ENCODE measurements at places on chromosomes 1 and 21. TPM values are rescaled to one million over a fixed set of nuclear protein-coding genes. Genes with fewer than 3 reads are reported as not detected.

Gene KCNQ4
- total RNA-seq, result 9.0 TPM

Gene VWA5B1
- 0.31 TPM for total RNA-seq

Gene SLC16A4
- 10.8 TPM for total RNA-seq

Gene CELSR2
- 16.7 TPM for total RNA-seq

Gene CFAP74
- 0.62 TPM for total RNA-seq

Gene AADACL3
- total RNA-seq, result not detected

Gene RNF186
- total RNA-seq, result not detected

Gene LENEP
- total RNA-seq, result not detected

Gene NGF
- total RNA-seq, result 2.3 TPM

Gene DNM3
- 7.1 TPM for total RNA-seq

Gene FAM72D
- 2.3 TPM for total RNA-seq

Gene EPHA10
- total RNA-seq, result not detected

Gene COL24A1
- total RNA-seq, result 4.9 TPM
